ENCODE measurements at places on chromosomes 2 and 18.

- no peak for DNase-seq
These were observed 157 bp downstream of the PTGR3 start for GRCh38 chr18:75208836-75209128.

DNA sequence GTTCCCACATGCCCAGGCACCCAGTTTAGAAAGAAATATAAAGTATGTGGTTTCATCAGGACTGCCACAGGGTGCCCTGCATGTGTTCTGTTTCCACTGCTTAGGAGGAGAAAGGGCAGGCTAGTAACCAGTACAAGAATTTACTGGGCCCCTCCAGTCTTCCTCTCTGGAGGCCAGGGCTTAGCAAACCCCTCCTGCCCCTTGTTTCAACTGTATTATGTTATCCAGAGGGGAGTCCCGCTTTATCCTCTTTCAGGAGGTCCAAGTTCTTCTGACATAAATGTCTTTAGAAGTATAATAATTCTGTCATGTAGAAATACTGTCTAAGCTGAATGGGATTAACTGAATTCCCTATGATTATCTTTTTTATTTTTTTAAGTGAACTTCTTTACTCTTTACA lies 132.1 kb downstream of the WDSUB1 start:
- no peak for DNase-seq

GRCh38 chr2:142515493-142515892 lies 362.0 kb upstream of the KYNU start:
- DNase-seq: no peak

GRCh38 chr18:9092665-9093064 lies 9.8 kb upstream of the NDUFV2 start:
- DNase-seq: no peak

DNA sequence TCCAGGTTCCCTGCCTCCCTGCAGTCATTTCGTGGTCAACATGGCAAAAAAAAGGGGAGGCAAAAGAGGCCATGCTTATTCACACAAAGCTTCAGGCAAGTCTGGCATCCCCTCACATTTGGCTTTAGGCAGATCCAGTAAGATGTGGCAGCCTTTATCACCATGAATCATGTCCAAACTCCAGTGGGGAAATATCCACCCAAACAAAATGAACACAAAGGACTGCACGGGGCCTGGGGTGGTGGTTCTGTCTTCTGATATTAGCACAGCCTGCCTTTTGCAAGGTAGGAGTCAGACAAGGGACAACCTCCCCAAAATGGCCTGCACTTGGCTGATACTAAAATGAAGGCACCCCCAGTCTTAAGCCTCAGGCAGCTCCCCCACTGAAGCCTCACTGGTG lies 129.9 kb downstream of the ZBTB7C start:
- DNase-seq: no peak

GRCh38 chr2:42888321-42889245 lies 96.2 kb upstream of the HAAO start:
- no peak for DNase-seq

GRCh38 chr2:37211212-37211611 lies 14.9 kb downstream of the CEBPZOS start:
- DNase-seq: no peak

Data from Calu3 (cell line).